ENCODE measurements at places on chromosomes 12 and 14.
A peak's percentile ranks its signal among the peaks of the same experiment; 100 is the strongest.

DNA sequence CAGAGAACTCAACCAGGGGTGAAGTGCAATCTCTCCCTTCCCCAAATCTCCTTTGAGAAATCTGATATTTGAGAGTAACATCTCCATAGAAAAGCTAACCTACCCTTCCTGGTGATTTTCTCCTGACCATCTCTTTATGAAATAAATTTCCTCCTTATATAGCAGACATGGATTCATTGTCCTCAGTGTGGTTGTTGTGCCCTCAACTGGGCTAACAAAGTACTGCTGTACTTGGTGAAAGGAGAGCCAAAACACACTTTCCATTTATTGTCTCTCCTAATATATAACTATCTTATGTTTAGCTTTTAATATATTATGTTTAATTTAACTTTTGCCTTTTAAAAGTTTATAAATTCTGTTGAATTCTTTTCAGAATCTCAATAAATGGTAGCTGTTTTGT is 65.1 kb upstream of the SLCO1B1 start:
- peak; percentile 49 for DNase-seq

- DNase-seq = no peak
Observed at GRCh38 chr14:52366796-52367315, 52.7 kb downstream of the PTGER2 start.

GRCh38 chr14:46147452-46147851 is 504.1 kb downstream of the RPL10L start:
- no peak for DNase-seq

GRCh38 chr14:52944254-52944653 is 6.6 kb downstream of the FERMT2 start:
- no peak for DNase-seq

- no peak for DNase-seq
Observed at GRCh38 chr12:48800457-48800856, 11.6 kb upstream of the ADCY6 start.

GRCh38 chr12:130642856-130643255 is 73.2 kb downstream of the RIMBP2 start:
- no peak for DNase-seq

DNA sequence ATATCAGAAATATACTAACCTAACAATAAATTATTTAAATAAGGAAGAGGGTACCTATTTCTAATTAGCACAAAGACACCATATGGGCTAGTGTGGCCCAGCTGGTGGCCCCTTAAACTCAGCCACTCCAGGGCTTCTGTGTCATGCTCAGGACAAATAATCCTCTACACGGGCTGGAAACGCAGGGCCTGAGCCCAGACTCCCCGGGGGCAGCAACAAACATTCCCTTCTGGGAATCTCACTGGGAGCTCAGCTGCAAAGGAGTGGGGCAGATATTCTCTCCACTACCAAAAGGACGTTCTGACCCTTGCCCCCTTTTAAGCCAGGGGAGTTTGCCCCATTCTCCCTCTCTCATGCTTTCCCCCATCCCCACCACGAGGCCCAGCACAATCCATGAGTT is 43.7 kb upstream of the ELK3 start:
- no peak for DNase-seq

DNA sequence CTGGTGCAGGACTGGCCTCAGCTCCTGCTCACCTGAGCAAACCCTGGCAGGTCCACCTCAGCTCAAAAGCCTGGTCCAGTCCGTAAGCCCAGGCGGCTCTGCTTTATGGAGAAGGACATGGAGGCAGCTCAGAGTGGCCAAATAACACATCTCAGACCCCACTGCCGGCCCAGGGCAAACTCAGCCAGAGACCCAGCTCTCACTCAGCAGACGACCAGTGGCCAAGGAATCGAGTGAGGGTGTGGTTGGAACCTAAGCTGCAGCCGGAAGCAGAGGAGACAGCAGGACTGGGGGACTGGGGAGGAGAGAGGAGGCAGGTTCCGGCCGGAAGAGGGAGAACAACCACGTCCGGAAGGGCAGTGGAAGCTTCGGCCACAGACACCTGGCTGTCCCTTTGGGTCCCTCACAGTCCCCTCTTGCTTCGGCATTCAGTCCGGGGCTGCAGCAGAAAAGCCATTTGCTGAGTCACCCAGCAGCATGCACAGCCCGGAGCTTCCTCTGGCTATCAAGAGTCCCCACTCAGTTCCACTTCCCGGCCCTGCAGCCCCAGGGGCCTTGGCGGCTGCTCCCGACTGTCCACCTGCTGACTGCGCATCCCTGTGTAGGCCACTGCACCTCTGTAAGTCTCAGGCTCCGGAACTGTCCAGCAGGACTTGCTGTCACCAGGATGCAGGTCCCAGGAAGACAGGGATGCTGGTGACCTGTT is 104.0 kb downstream of the CALM1 start:
- no peak for DNase-seq

GRCh38 chr12:91601054-91601453 is 418.4 kb upstream of the DCN start:
- no peak for DNase-seq

GRCh38 chr14:23237772-23238594 is at the start of gene RNF212B:
Gene RNF212B, plus strand, starts transcription at chr14:23237936. Its CDS starts 2,410 bp downstream, at chr14:23240346.
- peak; percentile 99 for DNase-seq

DNA sequence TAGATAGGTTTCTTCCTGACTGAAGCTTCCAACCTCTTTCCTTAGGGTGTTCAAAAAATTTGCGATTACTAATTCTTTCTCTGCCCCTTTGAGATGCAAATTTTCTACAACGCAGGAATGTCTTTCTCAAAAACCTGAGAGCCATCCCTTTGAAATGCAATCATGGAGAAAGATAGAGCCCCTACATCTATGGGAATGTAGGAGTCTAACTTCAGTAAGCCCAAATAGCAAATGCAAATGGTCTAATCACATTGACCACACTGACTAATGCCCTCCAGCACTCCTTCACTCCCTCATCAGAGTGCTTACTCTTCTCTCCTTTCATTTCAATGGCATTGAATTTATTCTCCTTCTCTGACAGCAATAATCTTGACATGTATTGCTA is 107.1 kb downstream of the SLC6A15 start:
- peak; percentile 94 for DNase-seq

DNA sequence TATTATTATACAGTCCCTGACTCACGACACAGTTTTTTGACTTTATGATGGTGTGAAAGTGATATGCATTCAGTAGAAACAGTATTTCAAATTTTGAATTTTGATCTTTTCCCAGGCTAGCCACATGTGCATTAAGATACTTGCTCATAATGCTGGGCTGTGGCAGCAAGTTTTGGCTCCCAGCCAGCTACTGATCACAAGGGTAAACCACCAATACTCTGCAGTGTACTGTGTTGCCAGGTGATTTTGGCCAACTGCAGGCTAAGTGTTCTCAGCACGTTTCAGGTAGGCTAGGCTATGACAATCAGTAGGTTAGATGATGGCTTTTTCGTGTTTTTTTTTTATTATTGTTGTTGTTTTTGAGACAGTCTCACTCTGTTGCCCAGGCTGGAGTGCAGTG is 69.4 kb upstream of the ACTN1 start:
- DNase-seq = no peak

DNA sequence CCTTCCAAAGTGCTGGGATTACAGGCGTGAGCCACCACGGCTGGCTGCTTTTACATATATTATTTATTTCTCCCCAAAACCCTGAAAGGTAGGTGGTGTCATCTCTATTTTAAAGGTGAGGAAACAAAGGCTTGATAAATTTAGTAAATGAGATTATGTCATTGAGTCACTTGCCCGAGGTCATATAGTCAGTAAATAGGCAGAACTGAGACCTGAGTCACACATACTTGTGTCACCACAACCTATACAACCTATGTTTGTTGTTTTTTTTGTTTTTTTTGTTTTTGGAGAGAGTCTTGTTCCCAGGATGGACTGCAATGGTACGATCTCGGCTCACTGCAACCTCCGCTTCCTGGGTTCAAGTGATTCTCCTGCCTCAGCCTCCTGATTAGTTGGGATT is 12.8 kb downstream of the TSFM start:
- no peak for DNase-seq

DNA sequence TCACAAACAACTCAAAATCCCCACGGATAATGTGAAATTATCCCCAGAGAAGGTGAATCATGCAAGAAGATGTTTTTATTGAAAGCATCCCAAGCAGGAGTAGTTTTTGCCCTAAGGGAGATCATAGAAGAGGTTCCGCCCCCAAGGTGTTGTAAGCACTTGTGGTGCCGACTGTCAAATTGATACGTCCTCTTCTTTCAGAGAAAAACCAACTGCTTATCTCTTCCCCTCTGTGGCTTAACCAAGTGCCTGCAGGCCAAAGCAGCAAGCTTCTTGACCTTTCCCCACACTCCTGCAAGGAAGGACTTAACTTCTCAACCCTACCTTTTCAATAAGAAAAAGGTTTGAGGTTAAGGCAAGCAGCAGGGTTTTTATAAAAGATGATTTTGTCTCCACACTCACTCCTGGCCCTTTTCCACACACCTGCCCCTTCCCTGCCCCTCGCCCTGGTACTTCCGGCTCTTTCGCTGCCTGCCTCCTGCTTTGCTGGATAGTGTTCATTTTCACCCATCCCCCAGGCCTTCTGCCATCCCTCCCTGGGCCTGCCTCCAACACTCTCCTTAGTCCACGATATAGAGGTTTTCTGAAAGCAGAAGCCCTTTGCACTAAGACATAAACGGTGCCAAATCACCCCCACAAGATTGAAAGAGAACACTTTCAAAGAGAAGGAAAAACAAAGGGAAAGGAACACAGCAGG is 114.5 kb downstream of the EGLN3 start:
- DNase-seq = peak; percentile 15

DNA sequence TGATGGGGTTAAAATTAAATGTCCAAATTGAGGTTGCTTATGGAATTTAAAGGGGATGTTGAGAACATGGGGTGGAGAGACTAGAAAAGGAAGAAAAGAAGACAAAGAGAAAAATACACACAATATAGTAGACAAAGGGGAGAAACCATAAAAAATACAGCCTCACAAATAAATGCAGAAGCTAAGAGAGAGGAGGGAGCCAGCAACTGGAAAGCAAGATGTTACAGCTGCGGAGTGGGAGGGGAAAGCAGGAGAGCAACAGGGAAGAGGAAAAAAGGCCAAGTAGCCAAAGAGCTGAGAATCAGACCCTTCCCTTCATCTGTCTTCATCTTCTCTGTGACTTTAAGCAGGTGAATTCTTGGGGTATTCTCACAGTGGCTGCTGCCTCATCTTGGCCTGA is 39.7 kb upstream of the SMUG1 start:
- no peak for DNase-seq

DNA sequence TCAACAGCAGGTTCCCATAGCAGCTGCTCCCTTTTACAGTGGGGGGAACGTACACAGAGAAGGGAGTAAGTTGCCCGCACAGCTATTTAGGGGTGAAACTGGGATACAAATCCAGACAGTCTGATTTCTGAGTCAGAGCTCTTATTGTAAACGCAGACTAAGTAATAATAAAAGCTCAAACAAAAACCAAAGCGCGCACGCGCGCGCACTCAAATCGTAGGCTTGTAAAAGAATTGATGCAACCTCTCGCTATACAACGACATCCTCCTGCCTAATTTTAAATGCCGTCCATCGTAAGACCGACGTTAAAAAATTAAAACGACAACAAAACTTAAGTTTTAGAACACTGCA is 747 bp upstream of the DACT1 start:
- no peak for DNase-seq

GRCh38 chr12:93794738-93795137 is 117.6 kb downstream of the CRADD start:
- DNase-seq = no peak

DNA sequence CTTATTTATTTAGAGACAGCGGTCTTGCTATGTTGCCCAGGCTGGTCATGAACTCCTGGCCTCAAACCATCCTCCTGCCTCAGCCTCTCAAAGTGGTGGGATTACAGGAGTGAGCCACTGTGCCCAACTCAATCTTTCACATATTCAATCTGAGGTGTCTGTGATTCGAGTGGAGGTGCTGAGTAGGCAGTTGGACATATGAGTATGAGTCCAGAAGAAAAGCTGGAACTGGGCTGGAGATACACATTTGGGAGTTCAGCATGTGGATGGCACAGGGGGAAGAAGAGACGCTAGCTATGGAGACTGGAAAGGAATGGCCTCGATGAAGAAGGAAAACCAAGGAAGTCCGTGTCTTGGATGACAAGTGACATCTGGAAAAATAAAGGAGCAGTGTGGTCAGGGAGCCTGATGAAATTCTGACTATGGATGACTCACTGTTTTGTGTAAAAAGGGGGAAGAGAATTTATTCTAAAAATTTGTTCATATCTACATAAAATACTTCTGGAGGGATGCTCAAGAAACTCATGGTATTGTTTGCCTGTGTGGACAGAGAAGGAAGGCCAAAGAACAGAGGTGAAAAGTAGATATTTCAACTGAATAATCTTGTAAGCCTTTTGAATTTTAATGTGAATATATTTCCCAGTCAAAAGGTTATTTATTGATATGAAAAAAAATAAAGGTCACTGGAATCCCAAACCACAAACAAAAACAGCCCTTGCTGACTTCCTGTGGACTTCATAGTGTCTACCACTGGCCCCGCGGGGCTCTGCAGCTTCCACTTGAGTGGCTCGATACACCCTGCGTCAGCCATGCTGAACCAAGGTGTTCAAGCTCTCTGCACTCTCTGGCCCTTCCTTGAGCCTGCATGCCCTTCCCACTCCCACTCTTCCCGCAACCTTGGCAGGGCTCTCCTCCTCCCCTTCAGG is 8.9 kb upstream of the LTA4H start:
- DNase-seq = no peak

DNA sequence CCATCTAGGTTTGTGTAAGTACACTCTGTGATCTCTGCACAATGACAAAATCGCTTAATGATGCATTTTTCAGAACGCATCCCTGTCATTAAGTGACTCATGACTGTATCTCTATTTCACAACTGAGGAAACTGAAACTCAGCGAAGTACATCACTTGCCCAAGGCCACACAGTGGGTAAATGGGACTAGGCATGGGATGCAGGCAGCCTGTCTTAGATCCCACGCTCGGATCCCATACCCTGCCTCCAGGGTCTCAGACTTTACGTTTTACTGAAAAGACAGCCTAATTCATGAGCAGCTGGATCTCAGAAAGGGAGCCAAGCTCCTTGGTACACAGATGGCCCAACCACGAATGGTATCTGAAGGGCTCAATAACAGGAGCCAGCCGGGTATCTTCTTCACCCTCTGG is 2.4 kb upstream of the MLEC start:
- DNase-seq = no peak

GRCh38 chr14:96380735-96381134 is 11.2 kb upstream of the AK7 start:
- no peak for DNase-seq

- peak; percentile 32 for DNase-seq
Observed at GRCh38 chr14:54556535-54556934, 10.4 kb upstream of the SAMD4A start.

- peak; percentile 39 for DNase-seq
Observed at GRCh38 chr12:72273499-72273837, 1.3 kb downstream of the TRHDE start.
